ENCODE measurements at places on chromosomes 5 and 9.

- DNase-seq: no peak
These were observed 109.5 kb downstream of the TENT4A start for GRCh38 chr5:6822556-6823343.

DNA sequence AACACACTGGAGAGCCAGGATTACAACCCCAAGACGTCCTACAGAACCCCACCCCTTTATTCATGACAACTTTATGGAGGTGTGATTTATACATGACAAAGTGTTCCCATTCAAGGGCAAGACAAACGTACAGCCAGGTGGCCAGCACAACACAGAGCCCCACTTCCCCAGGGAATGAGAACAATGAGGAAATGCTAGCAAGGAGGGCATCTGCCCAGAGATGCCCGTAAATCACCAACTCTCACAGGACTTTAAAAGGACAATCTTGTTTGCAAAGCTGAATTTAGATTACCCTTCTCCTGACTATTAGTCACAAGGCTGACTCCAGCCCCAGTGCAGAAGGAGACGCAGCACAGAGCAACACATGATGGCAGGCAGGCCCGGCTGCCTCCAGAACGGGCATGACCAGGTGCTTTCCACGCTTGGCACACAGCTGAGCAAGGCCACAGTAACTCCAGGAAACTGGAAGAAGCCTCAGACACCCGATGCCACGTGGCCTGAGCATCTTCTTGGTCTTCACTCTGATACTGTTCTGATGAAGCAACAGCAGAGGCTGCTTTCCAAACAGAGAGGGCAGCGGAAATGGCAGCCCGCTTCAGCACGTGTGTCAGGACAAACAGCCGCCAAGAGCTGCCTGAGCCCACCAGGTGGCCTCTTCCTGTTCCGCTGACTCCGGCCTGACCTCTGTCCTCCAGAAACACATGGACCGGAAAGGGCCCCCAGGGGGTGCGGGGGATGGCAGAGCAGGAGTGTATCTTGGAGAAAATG, 51.4 kb downstream of the ROR2 start:
- DNase-seq: no peak

DNA sequence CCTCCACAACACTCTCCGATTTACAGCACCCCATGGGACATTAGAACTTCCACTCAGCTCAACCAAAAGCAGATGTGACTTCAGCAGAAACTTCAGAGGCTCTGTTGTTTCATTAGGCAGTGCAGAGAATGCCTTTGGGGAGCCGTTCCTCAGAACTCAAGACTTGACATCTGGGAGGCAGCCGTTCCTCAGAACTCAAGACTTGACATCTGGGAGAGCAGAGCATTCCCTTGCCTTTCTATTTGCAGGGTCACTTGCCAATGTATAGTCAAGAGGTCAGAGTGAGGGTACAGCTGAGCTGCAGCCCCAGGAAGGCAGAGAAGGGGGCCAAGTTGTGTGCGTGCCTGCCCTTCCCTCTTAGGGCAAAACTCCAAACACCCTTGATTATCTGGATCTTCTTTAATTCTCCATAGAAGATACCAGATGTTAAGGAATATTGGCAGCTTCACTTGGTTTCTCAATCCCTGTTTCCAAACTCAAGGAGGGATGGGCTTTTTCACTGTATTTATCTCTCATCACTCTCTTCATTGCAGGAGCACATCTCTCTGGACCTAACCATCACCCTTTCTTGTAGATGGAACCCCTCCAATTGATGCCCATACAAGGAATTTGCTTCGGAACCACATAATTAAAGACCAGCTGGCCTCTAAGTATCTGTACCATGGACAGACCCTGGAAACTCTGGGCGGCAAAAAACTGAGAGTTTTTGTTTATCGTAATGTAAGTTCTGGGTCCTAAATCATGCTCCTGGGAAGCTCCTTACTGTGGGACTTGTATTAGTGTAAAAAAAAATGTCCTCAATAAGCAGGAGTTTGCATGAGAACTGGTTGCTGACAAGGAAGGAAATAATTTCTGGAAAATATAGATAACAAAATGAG, 25.6 kb downstream of the TGFBI start:
- DNase-seq: no peak

- peak; percentile 3 for DNase-seq
These were observed 133.1 kb downstream of the GABBR2 start for GRCh38 chr9:98575379-98576346.

- DNase-seq: no peak
These were observed 176.1 kb upstream of the MVB12B start for GRCh38 chr9:126150411-126151030.

GRCh38 chr5:94433397-94434163, 184.8 kb downstream of the KIAA0825 start:
- peak; percentile 10 for DNase-seq

GRCh38 chr5:87787625-87788256, 375.0 kb upstream of the CCNH start:
- DNase-seq: no peak

DNA sequence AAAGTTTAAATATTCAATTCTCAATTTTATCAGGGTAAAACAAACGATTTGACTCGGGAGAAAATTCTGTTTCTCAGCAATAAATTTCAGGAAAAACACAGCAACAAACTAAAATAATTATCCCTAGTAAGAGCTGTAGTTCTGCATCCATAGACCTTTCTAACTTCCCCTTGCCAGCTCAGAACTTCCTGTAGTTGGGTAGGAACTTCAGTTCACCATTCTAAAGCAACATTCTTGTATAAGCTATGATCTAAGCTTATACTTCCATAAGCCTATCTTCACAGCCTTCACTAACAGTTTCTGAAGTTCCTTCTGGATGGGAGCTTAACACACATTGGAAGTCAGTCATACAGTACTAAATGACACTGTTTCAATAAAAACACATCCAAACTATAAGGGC, 96.6 kb downstream of the UBAP2 start:
- DNase-seq: no peak

GRCh38 chr9:33114746-33115145, 38.3 kb upstream of the SMU1 start:
- no peak for DNase-seq

DNA sequence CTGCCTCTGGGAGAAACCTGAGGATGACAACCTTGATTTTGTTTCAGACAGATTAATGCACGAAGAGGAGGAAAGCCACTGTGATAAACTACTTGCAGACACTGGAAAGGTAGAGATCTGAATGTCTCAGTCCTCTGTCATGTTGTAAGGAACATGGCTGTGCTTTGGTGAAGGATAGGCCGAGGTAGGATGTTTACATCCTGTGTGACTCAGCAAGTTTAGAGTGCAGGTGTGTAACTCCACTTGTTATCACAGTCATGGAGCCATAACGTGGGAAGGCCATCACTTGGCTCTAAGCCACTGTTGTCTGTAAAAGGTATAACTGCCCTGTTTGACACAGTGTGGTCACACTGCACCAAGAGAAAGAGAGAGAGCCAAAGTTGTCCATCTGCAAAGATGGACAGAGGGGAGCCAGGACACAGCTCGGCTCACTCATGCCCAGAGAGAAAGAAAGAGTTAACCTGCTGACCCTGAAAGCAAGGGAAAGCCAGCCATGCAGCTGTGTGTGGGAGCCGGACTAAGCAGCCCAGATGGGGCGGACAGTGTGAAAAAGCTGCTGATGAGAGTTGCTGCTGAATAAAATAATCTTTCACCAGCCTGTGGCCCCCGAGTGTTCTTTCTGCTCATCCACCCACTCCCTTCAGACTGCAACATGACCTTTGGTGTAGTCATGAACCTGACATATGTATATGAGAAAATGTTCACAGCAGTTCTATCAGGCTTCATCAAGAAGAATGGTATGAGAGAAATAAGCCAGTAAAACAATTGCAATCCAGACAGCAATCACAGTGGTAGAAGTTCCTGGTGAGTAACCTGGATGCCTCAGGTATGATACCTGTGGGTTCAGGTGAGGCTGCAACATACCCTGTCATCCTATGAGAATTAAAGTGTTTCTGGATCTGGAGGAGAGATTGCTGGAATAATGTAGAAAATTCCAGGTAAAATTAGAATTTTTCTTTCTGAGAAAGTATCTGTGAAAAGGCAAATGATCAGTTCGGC, 115.9 kb downstream of the TARS1 start:
- no peak for DNase-seq

GRCh38 chr9:85349046-85349445, 392.7 kb downstream of the AGTPBP1 start:
- no peak for DNase-seq

DNA sequence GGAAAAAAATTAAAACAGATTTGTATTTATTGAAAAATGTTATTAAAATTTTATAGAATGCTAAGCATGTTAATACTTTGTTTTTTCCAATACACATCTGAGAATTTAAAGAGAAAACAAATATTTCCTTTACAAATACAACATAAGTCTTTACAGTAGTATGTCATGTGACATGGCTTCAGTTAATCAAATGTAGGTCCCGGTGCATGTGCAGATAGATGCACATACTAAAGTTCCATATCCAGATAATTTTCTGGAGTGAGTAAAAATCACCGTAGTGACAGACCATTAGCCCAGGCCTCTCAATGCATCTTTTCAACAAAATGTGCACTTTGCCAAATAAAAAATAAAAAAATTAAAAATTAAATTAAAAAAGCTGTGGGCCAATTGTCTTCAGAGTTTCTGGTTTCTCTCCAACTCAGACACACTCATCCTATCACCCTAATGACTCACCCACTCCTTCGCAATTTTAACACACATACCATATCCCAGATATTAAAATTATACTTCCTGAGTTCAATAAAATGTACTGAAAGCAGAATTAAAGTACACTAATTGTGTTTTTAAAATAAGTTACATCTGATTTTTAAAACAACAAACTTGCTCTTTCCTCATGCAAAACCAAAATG, 508.1 kb downstream of the NR2F1-AS1 start:
- DNase-seq: no peak

DNA sequence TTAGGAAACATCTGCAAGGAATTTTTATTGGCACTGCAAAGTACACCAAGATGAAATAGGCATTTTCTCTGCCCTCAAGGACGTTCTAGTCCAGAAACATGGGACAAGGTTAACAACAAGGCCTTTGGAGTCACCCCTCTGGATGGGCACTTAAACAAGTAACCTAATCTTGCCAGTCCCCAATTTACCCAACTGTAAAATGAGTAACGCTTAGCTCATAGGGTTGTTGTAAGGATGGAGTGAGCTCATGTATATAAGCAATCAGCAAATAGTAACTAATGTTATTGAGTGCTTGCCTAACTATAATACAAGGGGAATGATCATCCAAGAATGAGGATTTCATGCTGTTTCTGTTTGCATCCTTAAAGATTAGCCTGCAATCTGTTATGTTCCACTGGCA, 189.3 kb downstream of the PAPPA start:
- no peak for DNase-seq

DNA sequence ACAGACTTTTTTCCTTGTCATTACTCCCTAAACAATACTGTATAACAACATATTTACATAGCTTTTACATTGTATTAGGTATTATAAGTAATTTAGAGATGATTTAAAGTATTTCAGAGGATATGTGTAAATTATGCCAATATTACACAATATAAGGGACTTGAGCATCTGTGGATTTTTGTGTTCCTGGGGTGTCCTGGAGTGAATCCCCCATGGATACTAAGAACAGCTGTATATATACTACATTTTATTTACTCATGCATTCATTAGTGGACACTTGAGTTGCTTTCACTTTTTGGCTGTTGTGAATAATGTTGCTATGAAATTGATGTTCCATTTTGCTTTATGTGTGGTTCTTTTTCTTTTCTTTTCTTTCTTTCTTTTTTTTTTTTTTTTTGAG, 348.8 kb downstream of the SH3GL2 start:
- no peak for DNase-seq

- peak; percentile 42 for DNase-seq
These were observed at the start of gene NRG2 for GRCh38 chr5:140042643-140043507. Gene NRG2, minus strand, starts transcription at chr5:140043299.

DNA sequence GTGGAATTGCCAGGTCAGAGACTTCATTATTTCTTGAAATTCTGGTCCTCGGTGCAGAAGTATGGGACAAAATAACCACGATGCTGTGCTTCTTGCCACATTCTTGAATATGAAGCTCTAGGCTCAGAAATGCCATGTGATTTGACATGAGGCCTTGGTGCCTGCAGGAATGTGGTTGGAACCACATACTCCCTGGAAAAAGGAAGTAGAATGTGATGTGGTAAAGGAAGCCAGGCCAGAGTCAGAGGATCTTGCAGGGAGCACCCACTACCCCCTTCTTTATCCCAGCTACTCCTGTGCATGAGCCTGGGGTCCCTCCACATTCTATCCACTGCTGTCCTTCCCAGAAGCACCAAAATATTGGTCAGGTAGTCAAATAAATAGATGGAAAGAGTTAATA, 80.9 kb downstream of the FOXD1 start:
- no peak for DNase-seq

DNA sequence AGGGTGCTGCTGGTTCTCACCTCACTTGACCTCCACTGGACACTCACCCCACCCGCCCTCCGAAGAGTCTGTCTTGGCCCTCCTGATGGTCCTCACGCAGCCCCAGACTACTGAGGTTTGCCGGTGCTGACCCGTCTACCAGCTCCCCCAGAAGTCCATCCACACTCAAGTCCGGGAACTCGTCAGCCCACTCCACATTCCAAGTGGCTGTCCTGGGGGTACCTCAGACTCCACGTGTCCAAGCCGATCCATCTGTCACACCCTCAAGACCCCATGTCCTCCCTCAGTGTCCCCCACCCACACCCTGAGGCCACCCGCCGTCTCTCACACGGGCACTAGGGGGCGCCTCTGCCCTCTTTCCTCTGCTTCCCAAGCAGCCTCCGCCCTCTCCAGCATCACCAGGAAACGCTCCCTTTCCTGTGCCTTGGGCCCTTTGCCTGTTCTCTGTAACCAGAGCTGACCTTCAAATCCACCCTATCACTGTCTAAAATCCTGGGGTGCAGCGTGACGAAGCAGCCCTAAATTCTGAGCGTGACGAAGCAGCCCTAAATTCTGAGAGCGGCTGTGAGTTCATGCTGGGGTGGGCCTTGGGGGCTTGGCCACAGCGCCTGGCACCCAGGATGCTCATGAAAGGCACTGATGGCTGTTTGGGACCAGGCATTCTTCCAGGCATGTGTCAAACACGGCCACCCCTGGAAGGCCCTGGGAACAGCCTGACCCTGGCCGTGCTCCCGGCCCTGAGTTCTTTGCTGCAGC, 95.7 kb downstream of the KCNT1 start:
- DNase-seq: peak; percentile 5

- no peak for DNase-seq
These were observed 40.8 kb upstream of the ARRDC3 start for GRCh38 chr5:91423871-91424270.

DNA sequence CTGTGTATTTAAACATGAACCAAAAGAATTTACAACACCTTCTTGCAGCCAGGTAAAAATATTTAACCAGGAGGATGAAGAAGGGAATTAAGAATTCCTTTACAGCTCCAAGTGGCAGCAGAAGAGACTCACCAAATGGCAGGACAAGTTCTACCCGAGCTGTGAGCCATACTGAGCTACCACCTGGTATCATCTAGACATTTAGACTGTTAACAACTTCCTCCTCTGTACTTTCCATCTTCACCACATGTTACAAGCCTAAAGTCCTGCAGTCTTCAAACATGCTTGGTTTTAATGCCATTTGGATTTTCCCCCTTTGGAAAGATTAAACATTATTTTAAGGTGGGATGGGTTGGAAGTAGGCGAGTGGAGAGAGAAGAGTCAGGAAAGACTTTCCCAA, 190.2 kb downstream of the TRPM6 start:
- no peak for DNase-seq

All from CD4-positive, alpha-beta T cell treated with Interferon alpha-2 for 1 hour (primary cell).